ENCODE measurements at places on chromosomes 16 and 17. TPM values are rescaled to one million over a fixed set of nuclear protein-coding genes. Genes with fewer than 3 reads are reported as not detected.

DNA sequence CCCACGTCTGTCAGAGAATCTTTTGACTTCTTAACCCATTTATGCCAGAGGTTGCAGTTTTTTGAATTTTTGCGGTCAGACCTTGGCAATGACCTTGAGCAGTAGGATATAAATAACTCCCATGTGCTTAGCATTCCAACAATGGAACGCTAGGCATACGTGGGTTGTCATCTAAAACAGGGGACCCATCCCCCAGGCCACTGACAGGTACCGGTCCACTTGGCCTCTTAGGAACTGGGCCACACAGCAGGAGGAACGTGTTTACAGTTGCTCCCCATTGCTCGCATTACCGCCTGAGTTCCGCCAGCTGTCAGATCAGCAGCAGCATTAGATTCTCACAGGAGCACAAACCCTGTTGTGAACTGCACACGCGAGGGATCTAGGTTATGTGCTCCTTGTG, 76.8 kb upstream of the LGALS9 start:
- no peak for DNase-seq

DNA sequence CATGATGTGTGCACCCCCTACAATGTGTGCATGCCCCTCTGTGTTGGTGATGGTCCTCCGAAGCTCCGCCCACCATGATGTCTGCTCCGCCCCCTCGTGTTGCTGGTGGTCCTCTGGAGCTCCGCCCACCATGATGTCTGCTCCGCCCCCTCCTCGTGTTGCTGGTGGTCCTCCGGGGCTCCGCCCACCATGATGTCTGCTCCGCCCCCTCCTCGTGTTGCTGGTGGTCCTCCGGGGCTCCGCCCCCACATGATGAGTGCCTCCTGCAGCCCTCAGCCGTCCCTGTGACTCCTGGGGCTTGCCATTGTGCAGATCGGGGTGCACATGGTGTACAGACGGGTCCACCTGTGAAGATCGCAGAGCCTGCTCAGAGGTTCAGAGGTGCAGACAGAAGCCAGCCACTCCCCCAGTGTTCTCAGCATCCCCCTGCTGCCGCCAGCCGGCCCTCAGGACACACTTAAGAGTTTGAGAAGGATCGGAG, 129.1 kb upstream of the CHMP6 start:
- no peak for DNase-seq

CCNF gene
- 7.4 TPM for total RNA-seq

DNA sequence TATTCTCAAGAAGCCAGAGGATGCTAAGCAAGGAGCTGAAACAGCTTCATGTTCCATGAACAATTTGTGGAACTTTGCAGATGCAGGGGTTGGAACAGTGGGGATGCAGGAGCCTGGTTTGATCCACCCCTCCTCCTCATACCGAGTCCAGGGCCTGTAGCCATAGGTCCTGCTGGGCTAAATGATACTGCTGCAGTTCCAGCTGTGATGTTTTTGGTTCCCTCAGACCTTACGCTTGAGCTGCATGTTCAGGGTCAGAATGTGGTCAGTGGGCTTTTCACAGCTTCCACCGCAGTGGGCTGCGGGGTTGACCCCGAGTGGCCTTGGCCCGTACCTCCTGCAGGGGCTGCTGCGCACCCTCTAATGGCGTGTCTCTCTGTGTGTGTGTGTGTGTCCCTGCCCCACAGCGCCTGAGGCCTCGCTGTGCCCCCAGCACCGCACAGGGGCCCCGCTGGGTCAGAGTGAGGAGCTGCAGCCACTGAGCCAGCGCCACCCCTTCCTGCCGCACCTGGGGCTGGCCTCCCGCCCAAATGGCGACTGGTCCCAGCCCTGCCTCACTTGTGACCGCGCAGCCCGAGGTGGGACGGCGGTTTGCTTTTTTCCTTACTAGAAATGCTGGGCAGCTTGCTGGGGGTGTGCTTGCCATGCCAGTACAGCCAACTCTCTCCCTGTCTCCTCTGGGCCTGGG, 48.2 kb downstream of the EPN2 start:
- no peak for DNase-seq

DNA sequence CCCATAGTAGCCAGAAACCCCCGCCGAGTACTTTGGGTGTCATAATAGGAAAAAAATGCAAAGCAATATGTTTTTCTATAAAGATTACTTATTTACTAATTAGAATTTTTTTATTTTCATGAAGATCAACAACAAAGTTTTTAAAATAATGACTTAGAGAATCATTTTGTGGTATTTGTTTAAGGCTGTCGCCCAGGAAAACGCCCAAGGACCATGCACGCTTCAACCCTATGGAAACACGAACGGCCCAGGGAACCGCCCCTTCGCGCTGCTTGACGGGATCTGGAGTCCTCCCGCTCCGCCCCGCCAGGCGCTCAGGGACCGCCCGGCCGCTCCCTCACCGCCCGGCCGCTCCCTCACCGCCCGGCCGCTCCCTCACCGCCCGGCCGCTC, 408 bp upstream of the KPNA2 start:
- no peak for DNase-seq

DNA sequence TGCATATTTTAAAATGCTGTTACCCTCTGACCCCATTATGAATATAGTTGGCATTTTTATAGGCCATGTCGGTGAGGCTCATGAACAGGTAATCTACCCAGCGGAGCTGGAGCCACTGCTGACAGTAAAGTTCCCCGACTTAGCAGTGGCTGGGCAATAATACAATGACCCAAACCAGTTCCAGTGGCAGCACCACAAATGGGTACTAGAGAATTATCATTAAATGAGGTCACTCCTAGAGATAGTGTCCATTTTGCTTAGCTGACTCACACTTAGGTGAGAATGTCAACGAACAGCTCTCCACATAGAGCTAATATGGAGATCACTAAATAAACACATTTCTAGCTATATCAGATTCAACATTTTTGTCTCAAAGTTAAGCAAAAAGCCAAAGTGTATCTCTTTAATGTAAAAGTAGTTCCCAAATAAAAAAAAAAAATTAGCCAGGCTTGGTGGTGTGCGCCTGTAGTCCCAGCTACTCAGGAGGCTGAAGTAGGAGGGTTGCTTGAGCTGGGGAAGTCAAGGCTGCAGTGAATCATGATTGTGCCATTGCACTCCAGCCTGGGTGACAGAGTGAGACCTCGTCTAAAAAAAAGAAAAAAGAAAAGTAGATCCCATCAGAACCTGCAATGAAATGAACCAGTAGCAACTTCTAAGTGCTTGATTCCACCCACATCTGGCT, 7.4 kb downstream of the MYO1D start:
- no peak for DNase-seq

- no peak for DNase-seq
These were observed 534 bp downstream of the PRSS36 start for GRCh38 chr16:31149332-31149731.

DNA sequence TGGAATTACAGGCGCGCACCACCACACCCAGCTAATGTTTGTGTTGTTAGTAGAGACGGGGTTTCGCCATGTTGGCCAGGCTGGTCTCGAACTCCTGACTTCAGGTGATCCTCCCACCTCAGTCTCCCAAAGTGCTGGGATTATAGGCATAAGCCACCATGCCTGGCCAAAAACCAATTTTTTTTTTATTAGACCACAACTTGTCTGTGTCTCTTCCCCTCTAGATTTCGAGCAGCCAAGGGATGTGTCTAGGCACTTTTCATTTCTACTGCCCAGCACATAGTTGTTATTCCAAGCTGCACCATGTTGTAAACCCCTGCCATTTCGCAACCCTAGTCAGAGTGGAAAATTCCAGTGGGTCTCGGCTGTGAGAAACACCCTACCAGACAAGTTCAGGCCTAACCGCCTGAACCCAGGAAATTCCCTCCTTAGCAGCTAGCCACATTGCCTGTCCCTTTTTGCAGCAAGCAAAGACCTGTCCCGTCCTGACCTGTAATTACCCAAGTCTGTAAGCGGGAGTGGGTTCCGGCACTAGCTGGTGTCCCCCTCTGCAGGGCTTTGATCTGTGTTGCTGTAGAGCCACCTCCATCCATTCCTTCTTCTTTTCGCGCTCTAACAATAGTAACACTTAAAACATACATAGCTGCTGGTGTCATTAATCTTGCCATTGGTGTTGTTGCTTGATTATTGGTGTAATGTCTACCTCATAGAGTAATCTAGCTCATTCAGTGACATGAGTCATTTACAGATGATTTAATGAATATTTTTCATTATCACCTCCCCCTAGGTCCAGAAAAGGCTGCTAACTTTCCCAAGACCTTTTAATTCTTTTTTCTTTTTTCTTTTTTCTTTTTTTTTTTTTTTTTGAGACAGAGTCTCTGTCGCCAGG, 77.3 kb upstream of the ATF7IP2 start:
- DNase-seq = no peak

- no peak for DNase-seq
These were observed 5.6 kb upstream of the PGS1 start for GRCh38 chr17:78372841-78373240.

SLC43A2 gene
- 9.1 TPM for total RNA-seq

DNA sequence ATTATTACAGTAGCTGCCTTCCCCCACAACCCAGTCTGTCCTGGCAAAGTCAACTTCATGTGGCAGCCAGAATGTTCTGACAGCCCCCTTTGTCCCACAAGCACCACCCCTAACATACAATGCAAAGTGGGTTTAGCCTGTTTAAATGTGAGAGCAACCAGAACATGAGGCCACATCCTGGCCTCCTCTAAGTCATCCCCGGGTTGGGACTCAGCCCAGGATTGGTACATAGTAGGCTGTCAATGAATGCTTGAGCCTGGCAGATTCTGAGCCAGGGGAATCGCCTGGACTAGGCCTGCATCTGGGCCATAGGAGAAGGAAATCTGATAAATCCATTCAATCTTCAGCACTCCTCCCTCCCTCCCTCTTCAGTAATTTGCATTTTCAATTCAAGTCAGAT, 4.3 kb upstream of the ITGA3 start:
- no peak for DNase-seq

- no peak for DNase-seq
These were observed 41.1 kb upstream of the GSE1 start for GRCh38 chr16:85571813-85572619.

- DNase-seq = no peak
These were observed 23.9 kb upstream of the TAT start for GRCh38 chr16:71600822-71601221.

DNA sequence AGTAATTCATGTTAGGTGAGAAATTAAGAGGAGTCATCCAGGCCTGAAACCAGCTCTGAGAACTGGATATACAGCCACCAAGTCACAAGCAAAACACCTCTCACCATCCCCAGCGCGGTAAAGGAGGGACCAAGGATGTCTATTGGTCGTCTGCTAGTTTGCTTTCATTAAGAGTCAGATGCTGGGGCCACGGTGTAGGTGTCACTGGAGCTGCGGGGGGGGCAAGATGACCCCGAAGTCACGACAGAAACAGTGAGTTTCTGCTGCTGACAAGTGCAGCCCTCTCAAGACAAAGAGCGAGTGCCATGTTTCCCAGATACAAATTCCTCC, 790 bp downstream of the NCBP3 start:
- no peak for DNase-seq

GRCh38 chr17:80856863-80857755, 134.5 kb upstream of the CHMP6 start:
- DNase-seq = no peak
